Stimulated activated CD8-positive, alpha-beta memory T cell treated with anti-CD3 and anti-CD28 coated beads, Interleukin-4, amount 100 ng/mL, for 24 hours (primary cell): ENCODE measurements at places on chromosomes 11 and 22.

GRCh38 chr22:23471698-23472097, 108.4 kb downstream of the IGLL1 start:
- no peak for DNase-seq

DNA sequence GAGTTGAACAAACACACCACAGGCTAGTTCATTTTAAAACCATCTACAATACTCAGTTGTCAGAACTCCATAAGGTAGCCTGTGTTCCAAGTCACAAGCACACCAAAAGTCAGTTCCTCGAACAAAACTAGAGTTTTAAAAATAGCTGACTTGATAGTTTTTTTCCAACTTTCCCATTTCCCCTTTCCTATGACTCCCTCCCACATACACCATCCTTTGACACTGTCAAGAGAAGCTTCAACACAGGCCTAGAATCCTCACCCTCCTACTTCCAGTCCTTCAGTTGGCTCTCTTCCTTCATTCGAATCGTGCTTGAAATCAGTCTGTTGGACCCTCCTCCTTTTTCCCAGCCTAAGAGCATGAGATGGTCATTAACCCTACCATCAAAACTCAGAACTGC, 105.7 kb upstream of the AKIP1 start:
- DNase-seq, result no peak

- peak; percentile 98 for DNase-seq
Measured at GRCh38 chr11:34357701-34358257, at the start of gene ABTB2. Gene ABTB2, minus strand, starts transcription at chr11:34358010.

DNA sequence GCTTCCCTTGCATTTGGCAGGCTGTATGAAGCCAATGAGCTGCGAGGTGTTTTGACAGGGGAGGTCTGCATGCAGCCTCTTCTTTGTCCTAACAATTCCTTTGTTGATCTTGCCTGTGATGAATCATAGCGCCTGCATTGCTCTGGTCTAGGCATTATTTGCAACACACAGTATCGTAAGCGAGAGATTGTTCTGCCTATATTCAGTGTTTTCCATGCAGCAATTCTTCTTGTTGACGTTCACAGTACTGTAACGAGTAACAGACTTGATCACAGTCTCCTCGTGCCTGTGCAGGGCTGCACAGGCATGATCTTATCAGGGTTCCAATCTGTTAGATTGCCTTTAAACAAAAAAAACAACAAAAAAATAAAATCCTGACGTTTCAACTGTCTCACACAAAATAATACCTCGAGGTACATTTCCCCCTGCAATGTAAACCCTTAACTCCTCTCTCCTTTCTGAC, 13.9 kb upstream of the ADSL start:
- DNase-seq, result no peak

- no peak for DNase-seq
Measured at GRCh38 chr11:48024635-48025071, 44.3 kb downstream of the PTPRJ start.

DNA sequence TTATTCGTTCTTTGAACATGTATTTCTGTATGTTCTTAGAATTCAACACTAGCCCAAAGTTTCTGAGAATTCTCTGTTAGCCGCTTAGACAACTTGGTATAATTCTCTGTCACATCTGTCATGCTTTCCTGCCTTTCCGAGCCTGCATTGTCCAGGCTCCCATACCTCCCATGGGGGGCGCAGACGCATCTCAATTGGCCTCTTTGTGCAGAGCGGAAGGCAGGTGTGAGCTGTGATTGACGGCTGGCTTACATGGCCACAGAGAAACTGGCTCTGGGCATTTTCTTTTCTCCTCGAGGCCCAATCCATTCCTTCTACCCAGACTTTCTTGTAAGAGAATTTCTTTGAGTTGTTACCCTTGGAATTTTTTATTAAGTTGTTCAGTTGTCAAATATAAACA, 132.7 kb upstream of the SESN3 start:
- no peak for DNase-seq

GRCh38 chr11:3170044-3170755, 5.1 kb upstream of the OSBPL5 start:
- no peak for DNase-seq

DNA sequence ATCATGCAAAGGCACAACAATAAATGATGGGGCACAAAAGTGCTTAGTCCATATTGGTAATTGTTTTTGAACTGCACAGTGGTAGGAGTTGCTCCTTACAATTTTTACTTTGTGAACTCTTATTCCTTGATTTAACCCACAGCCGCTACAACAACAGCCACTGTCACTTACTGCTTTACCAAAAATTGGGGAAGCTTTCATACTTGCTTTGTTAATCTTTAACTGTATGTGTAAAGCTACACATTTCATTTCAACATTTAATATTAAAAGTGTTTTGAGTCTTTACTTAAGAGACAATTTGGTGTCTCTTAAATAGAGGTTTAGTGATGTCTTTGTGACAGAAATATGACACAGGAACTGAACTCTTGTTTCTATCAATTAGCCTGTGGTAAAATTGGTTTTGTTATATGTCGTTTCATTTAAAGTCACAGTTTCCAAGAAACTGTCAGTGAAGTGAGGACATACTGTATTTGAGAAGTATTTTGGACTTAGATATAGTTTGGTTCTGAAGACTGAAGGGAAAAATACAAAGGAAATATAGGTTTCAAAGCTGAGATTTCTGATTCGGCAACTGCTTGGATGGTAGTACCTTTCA, 6.5 kb upstream of the IL18BP start:
- no peak for DNase-seq

DNA sequence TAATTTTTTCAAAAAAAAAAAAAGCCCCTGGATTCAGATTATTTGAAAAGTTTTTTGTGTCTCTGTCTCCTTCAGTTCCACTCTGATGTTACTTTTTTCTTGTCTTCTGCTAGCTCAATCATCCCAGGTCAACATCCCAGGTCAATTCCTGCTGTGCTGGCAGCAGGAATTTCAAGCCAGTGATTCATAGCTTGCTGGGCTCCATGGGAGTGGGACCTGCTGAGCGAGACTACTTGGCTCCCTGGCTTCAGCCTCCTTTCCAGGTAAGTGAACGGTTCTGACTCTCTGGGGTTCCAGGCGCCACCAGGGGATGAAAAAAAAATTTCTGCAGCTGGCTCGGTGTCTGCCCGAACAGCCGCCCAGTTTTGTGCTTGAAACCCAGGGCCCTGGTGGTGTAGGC, 31.4 kb downstream of the PLAAT5 start:
- no peak for DNase-seq

GRCh38 chr11:116958246-116958645, 120.8 kb upstream of the APOA1 start:
- no peak for DNase-seq

DNA sequence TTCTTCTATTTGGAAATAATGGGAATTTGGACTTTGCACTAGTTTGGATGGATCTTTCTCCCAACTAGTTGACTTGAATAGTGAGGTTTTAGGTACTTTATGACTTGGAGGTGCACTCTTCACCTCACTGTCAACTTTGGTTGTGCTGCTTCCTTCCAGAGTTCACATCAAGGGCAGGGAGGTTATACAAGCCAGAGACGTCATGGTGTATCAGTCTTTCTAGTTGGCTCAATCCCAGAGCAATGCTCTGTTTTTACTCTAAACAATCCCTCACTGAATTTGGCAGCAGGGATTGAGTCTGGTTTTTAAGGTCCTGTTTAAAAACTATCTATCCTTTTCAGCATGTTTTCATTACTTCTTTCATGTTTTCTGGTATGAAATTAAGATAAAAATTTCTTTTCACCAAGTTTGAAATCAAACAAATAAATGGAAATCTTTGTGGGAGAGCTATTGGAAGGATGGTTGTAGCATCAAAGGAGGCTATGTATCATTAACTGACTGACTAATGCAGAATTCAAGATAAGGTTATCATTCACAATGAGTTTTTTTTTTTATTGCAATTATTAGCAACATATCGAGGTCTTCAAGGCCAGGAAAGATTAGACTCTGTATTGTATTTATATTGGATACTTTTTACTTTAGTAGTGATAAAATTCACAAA, 28.0 kb upstream of the ZBED5 start:
- no peak for DNase-seq

DNA sequence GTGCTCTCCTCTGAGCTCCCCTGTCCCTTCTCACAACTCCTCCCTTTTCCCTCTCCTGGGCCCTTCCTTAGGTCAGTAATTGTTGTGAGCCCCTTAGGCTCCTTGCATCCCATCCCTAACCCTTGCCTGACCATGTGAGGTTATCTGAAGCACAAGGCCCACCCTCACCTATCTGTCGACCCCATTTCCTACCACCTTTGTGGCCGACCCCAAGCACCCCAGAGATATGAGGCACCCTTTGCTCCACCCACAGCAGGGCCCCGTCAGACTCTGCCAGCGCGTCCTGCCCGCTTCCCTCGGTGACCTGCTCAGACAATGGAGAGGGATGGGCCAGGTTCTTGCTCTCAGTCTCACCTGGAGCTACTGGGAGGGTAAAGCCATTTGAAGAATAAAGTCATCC, 1.3 kb downstream of the GNG3 start:
- no peak for DNase-seq

GRCh38 chr22:19287076-19287707, 4.3 kb downstream of the CLTCL1 start:
- DNase-seq, result no peak

DNA sequence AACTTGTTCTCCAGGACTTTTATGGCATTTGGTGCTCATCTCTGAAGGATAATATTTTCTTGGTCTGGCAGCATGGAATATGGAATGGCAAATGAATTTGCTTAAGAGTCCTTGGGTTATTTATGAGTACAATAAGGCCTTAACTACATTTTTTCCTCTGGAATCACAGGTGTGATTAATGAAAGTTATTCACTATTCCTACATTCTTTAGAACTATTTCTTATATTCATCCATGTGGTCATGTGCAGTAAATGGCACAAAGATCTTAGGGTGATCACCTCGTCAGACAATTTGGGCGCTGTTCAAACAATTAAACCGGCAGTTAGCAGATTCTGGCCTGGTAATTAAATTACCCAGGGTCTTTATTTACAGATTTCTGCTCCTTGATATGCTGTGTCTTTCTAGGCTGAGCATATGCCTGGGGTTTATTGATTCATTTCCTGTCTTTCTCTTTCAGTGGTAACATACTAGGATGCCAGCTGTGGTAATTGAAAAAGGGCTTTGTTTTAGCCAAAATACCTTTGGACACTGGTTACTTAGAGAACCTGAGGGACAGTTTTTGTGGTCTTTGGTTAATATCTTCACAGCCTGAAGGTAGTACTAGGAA, 31.6 kb downstream of the SIK2 start:
- no peak for DNase-seq

- DNase-seq, result peak; percentile 24
Measured at GRCh38 chr11:5123802-5124521, 14.2 kb downstream of the OR52A5 start.

DNA sequence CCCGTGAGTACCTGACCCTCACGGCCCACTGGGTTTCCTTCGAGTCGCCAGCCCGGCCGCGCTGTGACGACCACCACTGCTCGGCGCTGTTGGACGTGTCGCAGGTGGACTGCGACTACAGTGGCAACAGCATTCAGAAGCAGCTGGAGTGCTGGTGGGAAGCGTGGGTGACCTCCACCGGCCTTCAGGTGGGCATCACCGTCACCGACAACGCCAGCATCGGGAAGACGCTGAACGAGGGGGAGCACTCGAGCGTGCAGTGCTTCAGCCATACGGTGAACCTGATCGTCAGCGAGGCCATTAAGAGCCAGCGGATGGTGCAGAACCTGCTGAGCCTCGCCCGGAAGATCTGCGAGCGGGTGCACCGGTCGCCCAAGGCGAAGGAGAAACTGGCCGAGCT, 32.2 kb downstream of the ZBED4 start:
- no peak for DNase-seq
